Breast epithelium (tissue), 4 donors: ENCODE measurements at places on chromosomes 7 and 10. TPM values are rescaled to one million over a fixed set of nuclear protein-coding genes. Genes with fewer than 3 reads are reported as not detected.

DNA sequence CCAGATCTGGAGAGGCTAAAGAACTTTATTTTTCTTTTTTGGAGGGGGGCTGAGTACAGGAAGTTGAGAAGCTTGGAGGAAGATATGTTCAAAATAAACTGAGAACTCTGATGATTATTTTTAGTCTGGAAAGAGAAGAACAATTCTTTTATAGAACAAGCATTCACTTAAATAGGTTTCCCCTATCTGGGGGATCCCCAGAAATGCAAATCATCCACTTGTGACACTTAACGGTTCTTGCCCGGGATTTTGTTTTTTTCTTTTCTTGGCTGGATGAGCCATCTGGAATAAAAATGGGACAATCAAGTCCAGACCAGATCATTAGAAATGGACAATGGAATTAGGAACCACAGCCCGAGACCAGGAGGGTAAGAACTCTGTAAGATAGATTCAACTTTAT lies 95.9 kb upstream of the EGR2 start:
- H3K36me3 ChIP-seq = no peaks in the 10 kb centered on the region
- no peak overlapping the region for H3K4me3 ChIP-seq

DNA sequence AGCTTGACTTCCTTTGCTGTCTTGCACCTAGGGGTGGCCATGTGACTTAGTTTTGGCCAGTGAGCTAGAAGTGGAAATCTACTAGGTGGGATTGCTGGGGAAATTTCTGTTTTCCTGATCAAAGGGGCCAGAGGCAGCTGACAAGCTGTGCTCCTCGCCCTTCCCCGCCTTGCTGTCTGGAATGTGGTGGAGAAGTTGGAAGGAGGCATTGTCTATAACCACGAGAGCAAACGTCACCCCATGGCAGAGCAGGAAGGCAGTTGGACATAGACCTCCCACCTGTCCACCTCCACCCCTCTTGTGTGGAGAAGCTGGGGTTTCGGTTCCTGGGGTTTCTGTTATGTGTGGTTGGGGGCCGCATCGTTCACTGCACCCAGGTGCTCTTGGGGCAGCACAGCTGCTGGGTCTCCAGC lies 7.3 kb downstream of the SFRP5 start:
- no peaks in the 10 kb centered on the region for H3K36me3 ChIP-seq
- H3K27ac ChIP-seq = no peak overlapping the region
- peaks cover 6% of the 10 kb centered on the region for H3K27me3 ChIP-seq

GRCh38 chr7:139094596-139094995 lies 14.9 kb downstream of the ZC3HAV1 start:
- H3K27me3 ChIP-seq = no peaks in the 10 kb centered on the region
- H3K4me3 ChIP-seq = peak overlapping the region; percentile 32
- H3K36me3 ChIP-seq = no peaks in the 10 kb centered on the region
- H3K27ac ChIP-seq = peak overlapping the region; percentile 60

GRCh38 chr7:127041689-127042452 lies 210.9 kb downstream of the GRM8 start:
- no peaks in the 10 kb centered on the region for H3K4me1 ChIP-seq
- H3K4me3 ChIP-seq = no peak overlapping the region
- DNase-seq = no peak
- H3K36me3 ChIP-seq = no peaks in the 10 kb centered on the region
- H3K27ac ChIP-seq = no peak overlapping the region

- no peaks in the 10 kb centered on the region for H3K27me3 ChIP-seq
- no peak within 1 kb of the TSS for H3K27ac ChIP-seq
- no peaks in the 10 kb centered on the region for H3K36me3 ChIP-seq
- DNase-seq = no peak
- no peak within 1 kb of the TSS for H3K4me3 ChIP-seq
These were observed at the start of gene SVOPL for GRCh38 chr7:138700857-138701536. SVOPL (minus strand) TSS chr7:138701362; CDS start chr7:138679045, 22,317 bp downstream.

FAM107B gene
- total RNA-seq = 51.8 TPM

- no peaks in the 10 kb centered on the region for H3K27me3 ChIP-seq
- no peak for DNase-seq
- no peaks in the 10 kb centered on the region for H3K36me3 ChIP-seq
- no peak overlapping the region for H3K4me3 ChIP-seq
- no peak overlapping the region for H3K27ac ChIP-seq
- H3K4me1 ChIP-seq = no peaks in the 10 kb centered on the region
These were observed 290.5 kb downstream of the TFEC start for GRCh38 chr7:115740043-115740442.

DNA sequence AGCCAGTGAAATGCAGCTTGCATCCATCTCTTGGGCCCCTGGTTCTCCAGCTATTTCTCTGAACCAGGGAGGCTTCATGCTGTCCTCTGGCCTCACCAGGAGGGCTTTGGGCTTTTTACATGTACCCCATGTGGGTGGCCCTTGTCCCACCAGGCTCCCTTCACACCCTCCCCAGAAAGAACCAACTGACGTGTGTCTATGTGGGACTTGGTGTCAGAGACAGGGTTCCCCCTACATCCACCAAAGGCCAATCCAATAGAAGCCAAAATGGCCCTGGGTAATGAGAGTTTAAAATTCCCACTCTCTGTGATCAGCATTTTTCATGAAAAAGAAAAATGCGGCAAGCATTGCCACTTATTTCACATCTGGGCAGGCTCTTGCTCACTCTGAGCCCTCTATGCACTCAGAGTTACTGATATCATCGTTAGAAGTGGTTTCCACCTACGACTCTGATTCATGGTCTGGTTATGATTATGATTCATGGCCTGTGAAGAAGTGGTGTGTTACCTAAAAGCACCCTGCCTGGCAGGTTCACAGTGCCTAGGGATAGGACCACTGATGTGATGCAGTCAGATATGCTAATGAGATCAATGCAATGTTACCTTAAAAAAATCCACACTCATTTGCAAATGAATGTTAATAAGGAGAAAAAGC lies 133.5 kb downstream of the BUB3 start:
- H3K4me3 ChIP-seq = no peak overlapping the region
- no peak for DNase-seq
- no peaks in the 10 kb centered on the region for H3K27me3 ChIP-seq
- H3K4me1 ChIP-seq = no peaks in the 10 kb centered on the region
- no peaks in the 10 kb centered on the region for H3K36me3 ChIP-seq
- no peak overlapping the region for H3K27ac ChIP-seq

DNA sequence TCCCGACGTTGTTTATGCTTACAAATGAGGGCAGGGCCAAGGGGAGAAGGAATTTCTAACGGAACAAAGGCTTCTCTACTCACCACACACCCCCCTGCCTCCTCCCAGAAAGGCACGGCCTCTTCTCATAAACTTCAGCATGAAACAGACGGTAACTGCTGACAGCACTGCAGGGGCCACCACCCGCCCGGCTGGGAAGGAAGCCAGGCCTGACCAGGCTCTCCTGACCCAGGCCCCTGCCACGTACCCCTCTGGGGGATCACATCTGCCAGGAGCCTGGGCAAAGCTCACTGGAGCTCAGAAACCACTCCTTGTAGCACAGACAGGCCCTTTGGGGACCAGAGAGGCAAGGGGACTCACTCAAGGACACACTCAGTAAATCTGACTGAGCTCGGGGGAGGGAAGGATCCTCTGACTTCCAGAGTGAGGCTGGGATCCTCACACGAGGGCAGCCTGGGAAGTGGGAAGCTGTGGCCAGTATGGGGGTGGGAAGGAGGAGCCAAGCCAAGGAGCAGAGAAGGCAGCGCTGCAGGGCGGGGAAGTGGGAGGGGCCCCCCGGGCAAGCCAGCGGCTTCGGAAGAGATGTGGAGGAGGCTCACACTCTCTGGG lies 46.1 kb downstream of the ZCCHC24 start:
- H3K27ac ChIP-seq = no peak overlapping the region
- H3K27me3 ChIP-seq = no peaks in the 10 kb centered on the region
- no peak overlapping the region for H3K4me3 ChIP-seq
- H3K4me1 ChIP-seq = peaks cover 27% of the 10 kb centered on the region
- H3K36me3 ChIP-seq = no peaks in the 10 kb centered on the region

DNA sequence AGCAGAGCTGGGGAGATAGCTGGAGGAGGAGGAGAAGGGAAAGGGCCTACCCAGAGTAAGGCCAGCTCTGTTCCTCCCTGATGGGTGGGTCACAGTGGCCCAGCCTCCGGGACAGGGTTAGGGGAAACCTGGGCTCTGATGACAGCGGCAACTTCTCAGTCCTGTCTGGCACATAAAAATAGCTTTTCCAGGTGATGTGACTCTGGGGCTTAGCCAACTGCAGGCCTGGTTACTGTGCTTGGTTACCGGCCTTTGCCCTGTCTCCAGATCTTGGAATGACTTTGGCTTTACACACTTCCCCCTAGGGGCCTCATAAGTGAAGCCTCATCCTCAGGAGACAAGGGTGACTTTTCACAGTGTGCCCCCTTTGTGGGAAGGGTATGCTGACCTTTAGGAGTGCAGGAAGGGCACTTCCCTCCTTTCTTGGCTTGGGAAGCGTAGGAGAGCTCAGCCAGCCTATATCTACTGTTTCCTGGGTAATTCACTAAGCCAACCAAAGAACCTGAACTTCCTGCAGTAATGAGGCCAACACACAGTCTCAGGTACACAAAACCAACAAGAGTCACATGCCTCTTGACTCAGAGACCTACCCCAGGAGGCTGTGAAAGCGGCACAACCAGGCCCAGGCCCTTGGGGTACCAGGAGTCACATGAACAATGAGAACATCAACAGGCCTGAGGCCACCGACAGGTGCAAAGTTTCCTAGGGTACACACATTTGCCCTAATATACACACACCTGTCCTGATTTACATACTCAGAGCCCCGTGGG lies 11.7 kb upstream of the HILPDA start:
- H3K27ac ChIP-seq = peak overlapping the region; percentile 52
- H3K4me1 ChIP-seq = no peaks in the 10 kb centered on the region
- no peak overlapping the region for H3K4me3 ChIP-seq
- no peaks in the 10 kb centered on the region for H3K36me3 ChIP-seq
- H3K27me3 ChIP-seq = no peaks in the 10 kb centered on the region

DNA sequence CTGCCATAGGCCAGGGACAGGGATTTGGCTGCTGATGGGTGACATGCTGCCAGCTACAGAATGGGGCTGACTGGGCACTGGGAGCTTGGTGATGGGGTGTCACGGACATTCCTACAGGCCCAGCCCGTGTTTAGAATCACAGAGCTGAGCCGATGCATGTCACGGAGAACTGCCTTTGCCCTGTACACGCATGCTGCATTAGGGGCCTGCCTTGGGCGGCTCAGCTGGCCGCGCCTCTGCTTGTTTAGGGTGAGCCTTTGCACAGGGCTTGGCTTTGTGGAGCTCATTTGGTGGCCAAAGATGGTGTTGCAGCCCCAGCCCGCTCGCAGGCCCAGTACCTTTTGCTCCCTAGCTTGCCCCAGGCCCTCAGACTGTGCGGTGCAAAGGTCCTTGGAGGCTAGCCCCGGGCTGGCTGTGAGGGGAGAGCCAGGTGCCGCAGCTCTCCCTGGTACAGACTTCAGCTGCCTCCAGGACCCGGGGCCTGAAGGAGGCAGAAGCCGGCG lies 108.4 kb upstream of the BTBD16 start:
- no peak for DNase-seq
- H3K4me1 ChIP-seq = no peaks in the 10 kb centered on the region
